ENCODE measurements at places on chromosomes 1 and 21. TPM values are rescaled to one million over a fixed set of nuclear protein-coding genes. Genes with fewer than 3 reads are reported as not detected.

A3GALT2 gene
- not detected for total RNA-seq

GRCh38 chr21:35303085-35303484 lies 254.0 kb upstream of the RUNX1 start:
- no peak for DNase-seq

- no peak for DNase-seq
Observed at GRCh38 chr1:181482521-181483284, 614 bp upstream of the CACNA1E start.

DNA sequence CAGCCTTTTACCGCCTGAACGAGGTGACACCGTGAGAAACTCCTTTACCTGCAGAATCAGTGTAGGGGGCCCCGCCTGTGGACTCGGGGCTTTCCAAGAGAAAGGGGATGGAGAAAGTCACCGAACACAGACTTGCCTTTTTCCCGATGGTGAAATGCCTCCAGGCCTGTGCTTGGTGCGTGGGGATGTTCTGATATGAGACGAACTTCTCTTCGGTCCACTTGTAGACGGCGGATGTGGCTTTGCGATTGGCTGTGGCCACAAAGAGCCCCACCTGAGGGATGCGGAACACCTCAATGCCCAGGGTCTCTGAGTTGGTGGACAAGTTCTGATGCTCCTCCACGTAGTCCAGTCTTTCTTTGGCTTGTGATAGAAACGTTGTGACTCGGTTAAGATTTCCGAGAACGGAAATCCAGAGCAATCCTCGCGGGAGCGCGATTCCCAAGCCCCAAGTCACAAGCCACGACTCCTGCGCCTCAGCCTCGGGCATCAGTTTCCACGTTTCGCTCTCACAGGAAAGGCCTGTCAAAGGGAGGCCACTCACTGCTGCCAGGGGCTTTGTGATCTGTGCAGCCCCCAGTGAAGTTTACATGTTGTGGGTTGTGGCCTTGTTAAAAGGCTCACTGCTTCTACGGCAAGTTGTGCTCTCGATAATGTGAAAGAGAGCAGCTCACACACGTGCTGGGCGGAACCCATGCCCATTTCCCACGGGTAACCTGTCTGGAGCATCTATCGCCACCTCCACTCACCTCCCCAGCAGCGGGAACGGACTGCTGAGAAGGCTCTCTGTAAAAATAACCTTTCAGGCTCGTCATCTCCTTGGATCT lies 12.6 kb downstream of the KRTAP10-1 start:
- no peak for DNase-seq

DNA sequence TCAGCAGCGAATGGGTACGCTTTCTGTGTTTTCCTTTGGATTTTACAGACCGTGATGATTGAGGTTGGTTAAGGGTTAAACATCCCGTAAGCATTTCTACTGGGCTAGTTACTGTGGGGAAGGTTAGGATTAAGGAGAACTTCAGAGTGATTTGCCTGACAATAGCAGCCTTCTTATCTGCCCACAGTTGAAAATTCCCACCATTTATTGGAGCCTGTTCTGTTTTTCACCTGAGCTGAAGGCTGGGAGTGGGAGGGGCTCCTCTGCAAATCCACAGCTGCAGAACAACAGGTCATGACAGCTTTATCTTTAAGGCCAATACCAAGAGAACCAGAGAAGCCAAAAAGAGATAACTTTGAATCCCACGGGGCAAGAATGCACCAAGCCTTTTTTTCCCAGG lies 168.6 kb downstream of the KAZN start:
- DNase-seq = no peak

DNA sequence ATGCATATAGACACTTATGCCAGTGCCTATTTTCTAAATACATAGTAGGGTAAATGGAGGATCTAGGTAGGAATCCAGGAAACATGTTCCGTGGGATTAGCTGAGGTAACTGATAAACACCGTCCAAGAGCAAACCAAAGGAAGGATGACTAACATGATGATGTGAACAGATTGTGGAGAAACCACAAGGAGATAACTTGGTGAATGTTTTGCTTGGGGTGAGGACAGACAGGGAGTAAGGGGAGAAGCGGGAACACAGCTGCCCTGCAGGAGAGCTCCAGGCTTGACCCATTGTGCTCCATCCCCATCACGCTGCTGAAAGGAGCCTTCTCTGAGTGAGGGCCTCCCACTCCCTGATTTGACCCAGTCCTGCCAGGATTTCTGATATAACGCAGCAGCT lies 87.0 kb upstream of the ZC3H11B start:
- DNase-seq = no peak

DNA sequence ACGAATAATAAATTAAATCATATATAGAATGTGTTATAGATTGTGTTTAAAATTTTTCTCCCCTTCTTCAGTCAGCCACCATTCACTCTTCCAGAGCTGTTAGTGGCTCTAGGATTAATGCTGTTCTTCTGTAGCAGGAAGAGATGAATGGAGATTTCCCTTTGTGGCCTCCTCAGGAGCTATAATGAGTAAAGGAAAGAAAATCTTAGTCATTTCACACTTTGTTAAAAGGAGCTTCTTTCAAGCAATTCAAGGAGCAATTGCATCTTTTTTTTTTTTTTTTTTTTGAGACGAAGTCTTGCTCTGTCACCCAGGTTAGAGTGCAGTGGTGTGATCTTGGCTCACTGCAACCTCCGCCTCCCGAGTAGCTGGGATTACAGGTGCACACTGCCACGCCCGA lies 23.7 kb upstream of the TMCO2 start:
- DNase-seq = no peak

NFASC gene
- total RNA-seq = not detected

DNA sequence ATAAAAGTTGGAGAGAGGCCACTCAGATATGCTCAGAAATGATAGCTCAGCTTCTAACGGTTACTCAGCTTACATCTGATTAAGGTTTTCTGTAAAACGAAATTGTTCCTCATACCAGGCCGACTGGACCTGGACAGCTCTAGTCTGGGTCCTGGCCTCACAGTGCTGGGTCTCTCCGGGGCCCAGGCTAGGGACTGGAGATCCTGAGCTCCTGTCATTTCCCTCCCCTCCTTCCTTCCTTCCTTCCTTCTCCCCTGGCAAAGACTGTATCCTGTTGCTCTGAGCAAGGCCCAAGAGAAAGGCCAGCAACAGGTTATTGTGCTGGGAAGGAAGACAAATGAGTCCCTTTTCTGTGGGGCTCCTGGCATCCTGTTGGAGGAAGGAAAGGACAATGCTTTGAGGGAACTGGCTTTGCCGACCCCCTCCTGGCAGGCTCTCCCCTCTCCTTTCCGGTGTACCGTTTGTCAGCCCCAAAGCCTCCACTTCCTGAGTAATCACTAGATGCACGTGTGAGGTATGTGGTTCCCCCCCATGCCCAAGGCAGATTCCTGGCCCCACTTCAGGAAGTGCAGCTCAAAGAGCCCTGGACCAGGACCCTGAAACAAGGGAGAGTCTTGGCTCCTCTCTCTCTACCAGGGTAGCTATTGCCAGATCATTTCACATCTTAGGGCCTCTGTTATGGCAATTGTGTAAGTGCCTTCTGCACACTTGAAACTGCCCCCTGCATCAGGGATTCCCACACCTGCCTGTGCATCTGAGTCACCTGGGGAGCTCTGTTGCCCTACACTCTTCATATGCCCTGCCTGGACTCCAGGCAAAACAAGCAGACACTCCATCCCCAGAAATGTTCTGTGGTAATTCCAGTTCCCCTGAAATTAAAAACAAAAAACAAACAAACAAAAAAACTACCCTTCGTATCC lies 212.7 kb upstream of the FGGY start:
- DNase-seq = no peak

- no peak for DNase-seq
Observed at GRCh38 chr1:82153272-82153629, 352.5 kb downstream of the ADGRL2 start.

DNA sequence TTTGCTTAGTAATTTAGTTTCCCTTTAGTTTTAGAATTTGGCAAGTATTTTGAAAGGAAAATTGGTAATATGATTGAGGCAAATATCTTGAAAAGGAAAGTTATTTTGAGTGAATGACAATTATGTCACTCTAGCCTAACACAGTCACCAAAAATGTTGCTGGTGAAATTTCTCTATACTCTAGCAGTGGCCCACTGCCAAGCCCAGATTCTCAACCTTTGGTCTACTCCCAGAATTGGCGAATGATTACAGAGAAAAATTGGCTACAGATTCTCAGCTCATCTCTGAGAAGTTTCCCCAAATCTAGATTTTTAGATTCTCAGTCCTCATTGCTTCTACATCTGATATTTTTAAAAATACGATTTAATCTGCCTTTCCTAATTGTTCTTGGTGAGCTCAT lies 84.9 kb downstream of the PIGK start:
- DNase-seq = no peak

B3GALT6 gene
- total RNA-seq = 5.1 TPM

- DNase-seq = no peak
Observed at GRCh38 chr1:222974496-222974895, 159.7 kb downstream of the DISP1 start.

GRCh38 chr1:208227366-208227765 lies 16.8 kb downstream of the PLXNA2 start:
- no peak for DNase-seq

SARS1 gene
- 131 TPM for total RNA-seq

DNA sequence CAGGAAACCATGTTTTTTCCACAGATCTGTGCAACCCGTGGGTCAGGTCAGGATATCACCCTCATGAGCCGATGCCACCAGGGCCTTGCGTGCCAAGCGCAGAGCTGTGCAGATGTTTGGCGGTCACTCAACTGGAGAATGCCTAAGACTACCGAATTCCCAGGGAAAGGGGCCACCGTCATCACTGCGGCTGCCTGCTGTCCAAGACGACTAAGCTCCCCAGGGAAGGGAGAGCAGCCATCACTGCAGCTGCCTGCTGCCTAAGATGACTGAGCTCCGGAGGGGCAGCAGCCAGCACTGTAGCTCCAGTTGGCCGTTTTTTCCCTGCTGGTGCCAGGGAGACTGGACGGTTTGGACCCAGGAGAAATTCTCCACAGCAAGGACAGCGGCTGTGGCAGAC lies 31.1 kb downstream of the AKT3 start:
- no peak for DNase-seq

GRCh38 chr1:155080312-155081228 lies 1.9 kb downstream of the EFNA3 start:
- no peak for DNase-seq

Data from CD4-positive, alpha-beta T cell (primary cell).